ENCODE measurements at places on chromosomes 11 and 22.

DNA sequence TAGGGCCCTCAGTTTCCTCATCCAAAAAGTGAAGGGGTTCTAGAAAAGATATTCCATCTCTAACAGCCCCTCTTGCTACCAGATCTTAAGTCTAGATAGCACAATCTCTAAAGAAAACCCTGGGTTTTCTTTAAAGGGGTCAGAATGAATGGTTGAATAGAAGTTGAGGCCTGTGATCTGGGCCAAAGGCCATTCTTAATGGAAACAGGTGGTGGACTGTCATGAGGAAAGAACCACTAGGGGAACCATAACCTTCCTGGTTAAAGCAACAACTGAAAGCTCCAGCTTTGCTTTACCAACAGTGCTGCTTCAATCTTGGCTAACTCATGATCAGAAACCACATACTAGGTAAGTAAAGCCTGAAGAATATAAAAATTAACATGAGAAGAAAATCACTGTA, 1.8 kb downstream of the CELF1 start:
- peak; percentile 30 for DNase-seq

DNA sequence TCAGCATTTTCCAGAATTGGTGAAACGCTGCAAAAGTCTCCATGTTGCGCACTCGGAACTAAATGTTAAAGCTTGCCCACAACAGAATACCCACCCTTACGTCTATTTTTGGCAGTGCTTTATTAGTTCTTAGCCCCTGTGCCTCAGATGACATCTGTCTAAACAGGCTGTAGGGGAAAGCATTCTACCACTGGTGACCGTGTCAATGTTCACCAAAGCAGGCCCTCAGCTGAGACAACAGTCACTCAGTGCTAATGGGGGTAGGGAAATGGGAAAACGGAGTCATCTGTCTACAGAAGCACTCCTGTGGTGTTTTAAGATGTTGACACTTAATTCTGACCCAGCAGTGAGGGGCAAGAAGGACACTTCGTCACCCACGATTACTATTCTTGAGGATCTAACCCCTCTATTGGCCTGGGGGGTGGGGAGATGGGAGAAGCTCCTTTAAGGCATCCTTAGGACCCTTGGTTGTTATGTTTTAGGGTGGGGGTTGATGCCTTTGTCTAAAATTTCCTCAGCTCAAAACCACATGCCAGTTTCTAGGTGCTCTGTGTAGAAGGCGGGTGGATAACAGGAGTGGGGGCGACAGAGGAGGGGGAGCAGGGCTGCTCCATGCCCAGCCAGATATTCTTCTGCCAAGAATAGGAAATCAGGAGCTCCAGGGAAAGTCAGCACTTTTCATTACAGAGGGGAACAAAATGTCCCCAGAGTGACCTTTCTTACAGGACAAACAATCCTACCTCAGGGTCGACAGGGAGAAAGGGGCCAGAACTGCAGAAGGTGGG, 15.6 kb upstream of the MFRP start:
- no peak for DNase-seq

GRCh38 chr22:23270212-23270733, 90.0 kb downstream of the BCR start:
- no peak for DNase-seq

DNA sequence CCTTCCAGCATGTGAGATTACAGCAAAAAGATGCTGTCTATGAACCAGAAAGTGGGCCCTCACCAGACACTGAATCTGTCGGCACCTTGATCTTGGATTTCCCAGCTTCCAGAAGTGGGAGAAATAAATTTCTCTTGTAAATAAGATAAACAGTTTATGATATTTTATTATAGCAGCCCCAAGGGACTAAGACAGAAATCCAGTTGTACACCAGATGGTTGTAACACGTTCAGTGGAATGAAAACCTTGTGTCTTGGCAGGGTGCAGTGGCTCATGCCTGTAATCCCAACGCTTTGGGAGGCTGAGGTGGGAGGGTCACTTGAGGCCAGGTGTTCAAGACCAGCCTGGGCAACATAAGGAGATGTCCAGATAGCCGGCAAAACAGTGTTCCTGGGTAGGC, 61.8 kb downstream of the MCHR1 start:
- DNase-seq, result no peak

- DNase-seq, result no peak
Measured at GRCh38 chr22:42439821-42440674, 7.8 kb upstream of the NFAM1 start.

DNA sequence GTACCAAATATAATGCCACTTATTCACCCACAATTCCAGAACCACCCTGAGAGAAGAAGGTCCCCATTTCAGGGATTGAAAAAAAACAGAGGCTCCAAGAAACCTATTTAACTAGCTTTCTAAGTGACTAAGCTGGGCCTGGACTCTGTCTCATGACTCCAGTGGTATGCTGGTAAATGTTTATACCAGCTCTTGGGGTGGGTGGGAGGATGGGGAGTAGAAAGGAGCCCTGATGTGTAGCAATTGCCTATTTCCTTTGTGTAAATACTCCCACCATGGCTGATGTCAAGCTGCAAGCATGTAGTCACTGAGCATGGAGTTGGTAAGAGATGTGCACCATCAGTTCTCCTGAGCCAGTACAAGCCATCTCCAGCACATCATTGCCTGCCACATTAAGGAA, 2.8 kb downstream of the PRG3 start:
- DNase-seq, result no peak

GRCh38 chr22:45302751-45303150, 7.0 kb upstream of the FAM118A start:
- no peak for DNase-seq

DNA sequence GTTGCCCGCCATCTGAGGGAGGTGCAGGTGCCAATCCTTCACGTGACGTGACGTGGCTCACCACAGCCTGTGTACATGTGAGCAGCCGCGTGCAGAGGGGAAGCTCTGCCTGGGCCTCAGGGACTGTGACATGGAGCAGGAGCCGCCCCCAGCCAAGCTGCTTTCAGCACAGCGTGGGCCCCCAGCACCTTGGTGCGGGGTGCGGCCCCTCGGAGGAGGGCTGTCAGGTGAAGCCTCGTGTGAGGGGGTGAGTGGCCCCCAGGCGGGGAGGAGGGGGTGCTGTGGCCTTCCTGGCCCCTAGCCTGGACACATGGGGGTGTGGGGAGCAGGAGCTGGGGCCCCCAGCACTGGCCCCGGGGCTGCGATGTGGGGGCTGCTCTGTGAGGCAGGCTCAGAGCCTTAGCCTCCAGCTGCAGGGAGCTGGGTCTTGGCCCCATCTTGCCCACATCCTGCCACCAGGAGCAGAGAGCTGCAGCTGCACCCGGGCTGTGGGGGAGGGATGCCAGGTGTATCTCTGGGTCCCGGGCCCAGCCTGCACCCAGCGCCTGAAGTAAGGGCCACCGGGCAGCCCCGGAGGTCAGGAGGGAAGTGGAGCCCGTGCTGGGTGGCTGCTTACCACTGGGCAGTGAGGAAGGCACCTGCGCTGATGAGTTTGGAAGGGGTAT, at the start of gene ADORA2A:
ADORA2A (plus strand) TSS at position 100 of the 665 bp plus-strand sequence. CDS start 5,806 bp downstream, outside the sequence.
- no peak for DNase-seq

DNA sequence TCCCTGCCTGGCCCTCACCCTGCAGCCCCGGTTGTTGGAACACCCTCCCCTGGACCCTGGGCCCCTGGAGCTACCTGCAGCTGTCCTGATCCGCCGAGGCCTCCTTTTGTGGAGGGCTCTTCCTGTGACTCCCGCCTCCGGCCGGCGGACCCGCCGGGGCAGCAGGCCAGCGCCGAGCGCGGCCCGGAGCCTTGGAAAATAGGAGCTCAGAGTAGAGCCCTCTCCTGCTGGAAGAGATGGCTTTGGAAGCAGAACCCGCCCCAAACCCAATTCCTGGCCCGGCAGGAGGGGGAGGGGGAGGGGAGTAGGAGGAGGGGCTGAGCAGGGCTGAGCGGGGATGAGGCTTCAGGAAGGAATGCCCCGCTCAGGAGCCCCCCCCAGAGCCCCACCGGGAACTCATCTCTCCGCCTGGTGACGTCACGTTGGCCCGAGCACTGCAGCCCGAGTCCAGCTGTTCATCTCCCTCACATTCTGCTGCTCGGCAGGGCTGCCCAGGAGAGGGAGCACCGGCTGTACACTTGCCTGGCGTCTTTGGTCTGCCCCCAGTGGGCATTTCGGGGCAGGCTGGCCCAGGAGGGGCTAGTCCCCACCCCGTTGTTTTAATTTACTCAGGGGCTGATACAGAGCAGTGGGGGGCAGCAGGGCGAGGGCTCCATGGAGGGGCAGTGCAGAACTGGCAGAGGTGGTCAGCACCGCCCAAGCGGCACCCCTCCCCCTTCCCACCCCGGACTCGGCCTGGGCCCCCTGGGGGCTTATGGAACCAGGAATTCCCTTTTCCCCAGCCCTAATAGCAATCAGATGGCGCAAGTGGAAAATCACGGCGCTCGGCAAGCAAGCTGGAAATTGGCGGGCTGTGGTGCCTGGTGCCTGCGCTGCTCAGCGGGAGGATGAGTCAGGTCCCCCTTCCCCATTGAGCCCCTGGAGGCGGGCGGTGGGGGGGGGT, at the start of gene MRGPRF:
MRGPRF (minus strand) TSS at position 238 of the 943 bp plus-strand sequence. CDS start 3,345 bp downstream, outside the sequence.
- no peak for DNase-seq

- DNase-seq, result peak; percentile 60
Measured at GRCh38 chr11:63614136-63614671, at the start of gene PLAAT3. TSS of gene PLAAT3 (minus strand) at chr11:63614433. CDS start at chr11:63614014, 419 bp downstream.

- DNase-seq, result no peak
Measured at GRCh38 chr11:116387641-116388040, 385.1 kb downstream of the BUD13 start.

DNA sequence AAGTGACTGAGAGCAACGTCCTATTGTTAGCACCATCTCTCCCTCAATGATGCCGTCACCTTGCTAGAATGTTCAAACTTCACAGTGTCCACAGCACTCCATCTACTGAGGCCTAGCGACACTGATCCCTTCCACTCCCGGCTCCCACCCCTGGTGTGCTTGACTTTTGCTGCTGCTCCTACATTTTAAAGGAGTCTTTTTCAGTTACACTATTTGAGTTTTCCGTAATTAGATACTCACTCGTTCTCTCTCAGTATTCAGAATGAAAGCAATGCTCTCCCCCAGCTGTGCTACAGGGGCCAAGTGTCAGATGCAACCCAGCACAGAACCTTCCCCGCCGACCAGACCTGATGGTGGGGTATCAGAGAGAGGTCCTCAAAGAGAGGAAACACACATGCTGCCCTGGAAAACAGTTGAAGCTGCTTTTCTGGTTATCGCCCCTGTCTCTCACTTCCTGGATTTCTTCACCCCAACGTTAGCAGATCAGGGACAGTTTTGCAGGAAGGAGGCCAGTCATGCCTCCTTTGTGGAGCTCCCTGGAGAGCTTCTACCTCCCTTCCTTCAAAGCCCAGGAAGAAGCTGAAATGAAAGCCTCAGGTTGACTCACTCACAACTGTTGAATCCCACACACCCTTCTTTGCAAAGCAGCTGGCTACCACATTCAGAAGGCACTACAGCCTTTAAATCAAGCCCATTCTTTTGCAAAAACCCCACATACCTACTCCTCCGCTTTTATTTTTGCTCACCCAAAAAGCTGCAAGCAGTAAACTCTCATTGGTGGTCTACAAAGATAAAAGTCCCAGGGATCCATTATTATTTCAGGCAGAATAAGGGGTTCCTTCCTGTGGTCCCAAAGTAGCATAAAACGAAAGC, 23.5 kb downstream of the LARGE1 start:
- DNase-seq, result no peak

- no peak for DNase-seq
Measured at GRCh38 chr11:68449951-68450350, 10.6 kb upstream of the PPP6R3 start.

DNA sequence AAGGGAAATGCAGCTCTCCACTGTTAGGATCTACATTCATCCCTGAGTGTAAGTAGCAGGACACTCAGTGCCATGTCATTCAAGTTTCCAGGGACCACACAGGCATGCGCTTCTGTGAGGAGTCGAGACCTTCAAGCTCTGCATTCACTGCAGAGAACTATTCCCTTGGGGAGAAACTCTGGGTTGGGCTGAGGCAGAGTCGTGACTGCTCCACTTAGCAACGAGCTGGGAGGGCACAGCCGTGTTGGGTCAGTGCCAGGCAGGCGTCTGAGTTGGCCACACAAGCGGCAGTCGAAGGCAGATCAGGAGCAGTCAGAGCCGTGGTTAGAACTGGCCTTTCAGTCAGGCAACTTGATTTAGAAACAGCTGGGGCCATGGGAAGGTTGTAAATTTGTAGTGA, 14.7 kb downstream of the MPEG1 start:
- no peak for DNase-seq

DNA sequence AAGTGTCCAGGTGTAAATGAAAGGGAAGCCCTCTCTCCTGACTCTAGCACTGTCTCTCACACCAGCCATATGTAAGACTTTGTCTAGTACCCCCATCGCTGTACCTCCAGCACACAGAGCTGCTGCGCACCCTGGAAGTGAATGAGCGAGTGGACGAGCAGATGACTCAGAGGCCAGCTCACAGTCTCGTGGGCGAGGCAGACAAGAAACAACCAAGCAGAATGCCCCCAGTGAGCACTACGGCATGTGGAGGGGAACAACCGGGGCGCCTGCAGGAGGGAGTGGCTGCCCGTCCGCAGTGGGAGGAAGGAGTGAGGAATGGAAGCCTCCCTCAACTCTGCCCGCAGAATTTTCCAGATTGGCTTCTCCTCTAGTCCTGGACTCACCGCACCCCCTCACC, 46.4 kb downstream of the MCM5 start:
- no peak for DNase-seq

DNA sequence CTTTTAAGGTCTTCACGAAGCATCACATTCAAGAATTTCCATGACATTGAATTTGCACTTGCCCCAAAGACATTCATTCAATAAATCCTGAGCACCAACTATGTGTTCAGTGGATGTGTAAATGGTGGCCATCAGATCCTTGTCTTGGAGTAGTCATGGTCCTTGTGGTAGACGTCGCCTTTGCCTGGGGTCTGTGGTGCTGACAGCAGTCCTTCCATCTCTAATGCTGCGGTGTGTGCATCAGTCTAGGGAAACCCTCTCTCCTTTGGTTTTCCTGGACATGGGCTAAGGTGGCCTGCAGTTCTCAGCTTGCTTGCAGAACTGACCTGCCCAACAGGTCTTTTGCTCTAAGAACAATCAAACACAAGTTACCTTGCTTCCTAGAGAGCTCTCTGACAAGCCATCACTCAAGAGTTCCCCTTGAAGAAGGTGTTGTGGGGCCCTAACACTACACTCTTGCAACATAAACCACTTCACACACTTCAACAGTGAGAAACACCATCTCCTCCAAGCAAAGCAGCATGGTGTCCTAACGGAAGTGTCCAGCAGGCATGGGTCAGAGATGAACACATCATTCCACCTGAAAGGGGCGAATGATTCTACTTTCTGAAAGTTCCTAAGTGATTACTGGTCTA, 72.1 kb downstream of the BUD13 start:
- no peak for DNase-seq

GRCh38 chr11:133078591-133079404, 453.5 kb downstream of the OPCML start:
- DNase-seq, result peak; percentile 55

- no peak for DNase-seq
Measured at GRCh38 chr11:19980388-19980787, 179.9 kb downstream of the DBX1 start.

All from hematopoietic multipotent progenitor cell treated with erythropoietin and hydrocortisone succinate and interleukin-3 and kit ligand, for 15 days (in vitro differentiated cells).